ENCODE measurements at places on chromosomes 2 and 18. TPM values are rescaled to one million over a fixed set of nuclear protein-coding genes. Genes with fewer than 3 reads are reported as not detected.

GRCh38 chr2:108288534-108289106 lies at the start of gene SULT1C2:
Gene SULT1C2, plus strand, starts transcription at chr2:108288895. Its CDS starts 4,773 bp downstream, at chr2:108293668.
- DNase-seq, result no peak

- DNase-seq, result no peak
Observed at GRCh38 chr2:28993206-28993960, 12.3 kb downstream of the TOGARAM2 start.

The FEV gene
- total RNA-seq, result not detected

GRCh38 chr2:128237911-128238697 lies 80.6 kb downstream of the HS6ST1 start:
- no peak for DNase-seq

The WDR43 gene
- total RNA-seq, result 28.2 TPM

DNA sequence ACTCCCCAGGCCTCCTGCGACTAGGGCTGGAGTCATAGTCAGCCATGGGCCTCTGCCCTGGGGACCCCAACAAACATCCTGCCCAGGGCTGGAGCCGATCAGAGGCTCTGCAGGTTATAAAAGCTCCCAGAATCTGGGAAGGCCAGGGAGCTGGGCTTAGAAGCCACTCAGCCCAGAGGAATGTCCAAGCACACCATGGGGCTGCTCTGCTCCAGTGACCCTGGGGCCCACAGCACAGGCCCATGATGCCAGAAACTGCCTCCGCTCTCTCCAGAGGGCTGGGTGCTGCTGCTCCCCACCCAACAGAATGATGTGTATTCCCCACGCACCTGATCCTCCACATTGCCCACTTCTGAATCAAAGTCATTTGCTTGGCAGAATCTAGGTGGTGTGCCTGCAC lies 88.5 kb downstream of the ARMC9 start:
- no peak for DNase-seq

- no peak for DNase-seq
Observed at GRCh38 chr2:205261516-205262020, 420.7 kb upstream of the NRP2 start.

The DPYSL5 gene
- not detected for total RNA-seq

DNA sequence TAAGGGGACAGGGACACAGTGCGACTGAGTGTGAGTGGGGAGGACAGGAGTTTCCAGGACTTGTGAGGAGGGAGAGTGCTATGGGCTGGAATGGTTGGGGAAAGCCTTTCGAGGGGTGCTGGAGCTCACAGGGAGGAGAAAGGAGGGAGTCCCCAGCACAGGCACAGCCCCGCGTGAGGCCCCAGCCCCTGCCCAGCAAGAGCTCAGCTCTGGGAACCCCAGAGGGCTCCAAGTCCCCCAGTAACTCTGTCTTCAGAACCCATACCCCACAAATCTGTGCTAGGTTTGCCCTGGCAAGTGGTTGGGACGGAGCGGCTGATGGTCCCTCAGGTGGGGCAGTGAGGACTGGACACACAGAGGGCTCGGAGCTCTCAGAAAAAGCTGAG lies 75.4 kb downstream of the SFXN5 start:
- DNase-seq, result no peak

GRCh38 chr2:236008006-236008405 lies 160.2 kb downstream of the GBX2 start:
- no peak for DNase-seq

DNA sequence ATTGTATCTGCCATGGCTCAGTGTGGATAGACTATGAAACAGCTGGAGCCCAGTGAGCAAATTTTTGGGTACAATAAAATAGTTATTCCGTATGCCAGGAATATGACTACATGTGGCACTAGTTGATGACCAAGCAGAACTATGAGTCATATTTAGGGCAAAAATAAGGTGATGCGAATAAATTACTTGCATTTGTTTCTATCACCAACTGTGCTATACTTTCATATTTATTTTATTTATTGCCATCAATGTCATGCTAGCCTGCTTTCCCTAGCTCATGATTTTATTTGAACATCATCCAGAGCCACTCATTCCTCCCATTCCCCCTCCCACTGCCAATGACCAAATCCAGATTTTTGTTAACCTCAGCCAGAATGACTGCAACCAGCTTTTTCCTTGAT lies 13.3 kb upstream of the FAP start:
- DNase-seq, result no peak

GRCh38 chr18:77124452-77124922 lies 8.1 kb downstream of the MBP start:
- DNase-seq, result no peak

DNA sequence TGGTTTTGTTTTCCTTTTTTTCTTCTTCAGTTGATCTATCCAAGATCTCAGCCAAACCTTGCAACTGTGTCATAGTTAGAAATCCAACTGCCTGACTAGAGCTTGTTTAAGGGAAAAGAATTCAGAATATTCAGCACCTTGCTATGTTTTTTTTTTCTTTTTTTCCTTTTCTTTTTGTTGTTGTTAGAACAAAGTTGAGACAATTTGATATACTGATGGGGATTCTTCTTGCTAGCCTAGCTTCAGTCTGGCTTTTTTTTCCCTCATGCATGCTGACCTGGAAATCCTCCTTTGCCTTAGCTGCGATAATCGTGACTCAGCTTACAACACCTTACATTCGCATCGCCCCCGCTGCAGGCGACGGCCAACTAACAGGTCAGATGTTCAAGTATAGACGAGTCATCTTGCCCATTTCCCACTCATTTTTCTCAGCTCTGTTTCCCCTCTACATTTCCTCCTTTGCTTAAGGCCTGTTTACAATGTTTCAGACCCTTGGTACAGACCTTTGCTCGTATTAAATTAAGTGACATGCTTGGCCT lies 487.2 kb upstream of the RAB12 start:
- no peak for DNase-seq

All from esophagus squamous epithelium (tissue), 5 donors.